HAP-1 (cell line): ENCODE measurements at places on chromosomes 2 and 18.
A peak's percentile ranks its signal among the peaks of the same experiment; 100 is the strongest.

GRCh38 chr18:60500960-60501359 is 128.4 kb upstream of the MC4R start:
- no peak for DNase-seq

DNA sequence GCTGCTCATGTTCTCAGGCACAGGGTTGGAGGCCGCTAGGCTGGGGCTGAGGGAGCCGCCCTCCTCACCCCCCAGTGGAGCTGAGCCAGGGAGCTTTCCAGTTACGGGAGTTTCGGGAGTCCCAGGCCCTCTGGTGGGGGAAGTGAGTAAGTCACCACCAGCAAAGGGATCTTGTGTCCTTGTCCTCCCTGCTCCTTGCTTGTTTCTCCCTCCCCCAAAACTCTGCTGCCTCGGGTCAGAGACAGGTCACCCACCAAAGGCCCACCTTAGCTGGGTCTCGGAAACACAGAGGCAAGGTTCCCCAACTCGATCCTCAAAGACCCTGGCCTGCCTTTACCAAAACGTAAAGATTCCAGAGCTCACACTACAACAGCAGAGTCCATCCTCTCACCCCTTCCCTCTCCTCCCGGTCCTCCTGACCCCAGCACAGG is 60.5 kb upstream of the POMC start:
- DNase-seq = peak; percentile 74

DNA sequence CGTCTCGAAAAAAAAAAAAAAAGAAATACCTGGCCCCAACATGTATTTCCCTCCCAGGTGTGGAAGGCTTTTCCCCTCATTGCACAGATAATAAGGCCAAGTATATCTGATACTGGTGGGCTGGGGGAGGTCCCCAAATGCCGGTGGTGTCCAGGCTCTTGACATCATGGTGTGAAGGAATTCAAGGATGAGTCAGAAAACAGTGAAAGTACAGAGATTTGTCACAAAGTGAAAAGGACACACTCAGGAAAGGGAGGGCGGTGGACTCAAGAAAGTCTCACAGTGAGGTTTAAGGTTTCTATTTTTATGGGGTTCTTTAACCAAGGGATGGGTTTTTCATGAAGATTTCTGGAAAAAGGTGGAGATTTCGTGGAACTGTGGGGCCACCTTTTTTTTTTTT is 37.8 kb upstream of the FZD5 start:
- no peak for DNase-seq

GRCh38 chr2:69082430-69082997 is 69.5 kb downstream of the ANTXR1 start:
- DNase-seq = no peak

DNA sequence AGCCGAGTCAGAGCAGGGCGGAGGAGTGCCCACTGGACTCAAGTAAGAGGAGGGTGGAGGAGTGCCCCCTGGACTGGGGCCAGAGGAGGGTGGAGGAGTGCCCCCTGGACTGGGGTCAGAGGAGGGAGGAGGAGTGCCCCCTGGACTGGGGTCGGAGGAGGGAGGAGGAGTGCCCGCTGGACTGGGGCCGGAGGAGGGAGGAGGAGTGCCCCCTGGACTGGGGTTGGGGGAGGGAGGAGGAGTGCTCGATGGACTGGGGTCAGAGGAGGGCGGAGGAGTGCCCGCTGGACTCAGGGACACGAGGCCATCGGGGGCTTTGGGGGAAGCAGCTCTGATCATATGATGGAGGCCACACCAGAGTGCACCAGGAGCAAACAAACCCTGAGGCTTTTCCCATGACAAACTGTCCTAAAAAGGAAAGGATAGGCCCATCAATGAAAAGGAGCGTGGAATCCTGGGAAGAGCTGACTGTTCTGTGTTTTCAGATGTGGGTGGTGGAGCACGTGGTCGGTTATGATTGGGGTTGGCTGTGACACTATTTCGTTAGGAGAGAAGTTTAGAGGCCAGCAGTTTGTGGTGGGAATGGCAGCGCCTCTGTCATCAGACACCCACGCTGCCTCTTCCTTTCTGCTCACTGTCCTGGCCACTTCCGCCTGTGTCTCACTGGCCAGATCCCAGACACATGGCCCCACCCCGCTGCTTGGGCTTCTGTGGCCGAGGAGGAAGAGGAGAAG is 24.5 kb upstream of the HPCAL1 start:
- DNase-seq = no peak

- DNase-seq = no peak
Observed at GRCh38 chr2:60867007-60867406, 14.4 kb upstream of the REL start.

GRCh38 chr2:119305497-119306195 is 61.0 kb downstream of the C2orf76 start:
- no peak for DNase-seq

- no peak for DNase-seq
Observed at GRCh38 chr2:127853671-127854070, 4.3 kb downstream of the POLR2D start.

GRCh38 chr2:21194858-21195271 is 71.1 kb downstream of the TDRD15 start:
- DNase-seq = peak; percentile 6

- no peak for DNase-seq
Observed at GRCh38 chr2:100301881-100302584, 20.3 kb downstream of the LONRF2 start.

- DNase-seq = no peak
Observed at GRCh38 chr2:27844821-27845255, 45.3 kb downstream of the RBKS start.

GRCh38 chr2:54206596-54206995 is 49.4 kb downstream of the TSPYL6 start:
- peak; percentile 72 for DNase-seq

- DNase-seq = no peak
Observed at GRCh38 chr18:2627821-2628276, 27.7 kb upstream of the SMCHD1 start.
